ENCODE measurements at places on chromosomes 4 and X.
A peak's percentile ranks its signal among the peaks of the same experiment; 100 is the strongest.

- DNase-seq = no peak
Observed at GRCh38 chrX:48903290-48903689, 5.6 kb downstream of the PQBP1 start.

GRCh38 chr4:182832352-182833120 is 84.7 kb downstream of the DCTD start:
- DNase-seq = no peak

DNA sequence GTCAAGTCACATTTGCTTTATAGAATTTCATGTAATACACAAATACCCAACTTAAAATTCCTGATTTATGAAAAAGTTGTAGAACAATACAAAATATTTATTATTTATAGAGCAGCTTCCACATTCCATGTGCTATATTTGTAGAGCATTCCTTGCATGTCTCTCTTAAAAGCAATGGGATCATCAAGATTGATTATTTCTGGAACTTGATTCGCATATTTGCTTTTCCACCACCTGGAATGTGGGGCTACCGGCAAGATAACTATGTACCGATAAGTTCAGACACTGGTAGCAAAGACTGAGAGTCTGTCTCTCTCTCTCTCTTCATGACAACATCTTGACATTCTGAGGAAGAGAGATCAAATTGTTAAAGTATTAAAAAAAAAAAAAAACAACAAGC is 59.3 kb downstream of the MAPK10 start:
- no peak for DNase-seq

GRCh38 chr4:25013756-25014661 is 16.7 kb downstream of the LGI2 start:
- DNase-seq = no peak

- no peak for DNase-seq
Observed at GRCh38 chr4:59247032-59247431, 1953.1 kb upstream of the ADGRL3 start.

DNA sequence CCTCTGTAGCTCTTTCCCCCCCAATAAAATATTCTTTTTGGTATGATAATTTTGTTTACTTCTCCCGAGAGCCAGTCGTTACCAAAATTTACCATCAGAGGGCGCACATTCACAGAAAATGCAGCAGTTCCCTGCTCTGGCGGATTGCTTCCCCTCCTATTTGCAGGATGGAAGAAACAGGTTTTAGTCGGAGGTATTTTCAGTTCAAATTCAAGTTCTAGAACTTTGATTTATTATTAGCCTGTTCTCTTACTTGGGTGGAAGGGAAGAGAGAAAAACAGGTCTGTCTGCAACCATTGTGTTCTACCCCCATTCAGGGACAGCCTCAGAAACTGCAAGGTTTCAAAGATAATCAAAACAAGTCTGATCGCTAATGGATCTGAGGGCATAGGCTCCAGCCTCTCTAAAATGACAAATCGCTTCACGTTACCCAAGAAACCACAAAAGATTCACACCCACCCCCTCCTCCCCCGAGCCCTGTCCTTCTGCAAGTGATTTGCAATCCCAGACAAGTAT is 263.8 kb upstream of the RPS6KA3 start:
- peak; percentile 47 for DNase-seq

DNA sequence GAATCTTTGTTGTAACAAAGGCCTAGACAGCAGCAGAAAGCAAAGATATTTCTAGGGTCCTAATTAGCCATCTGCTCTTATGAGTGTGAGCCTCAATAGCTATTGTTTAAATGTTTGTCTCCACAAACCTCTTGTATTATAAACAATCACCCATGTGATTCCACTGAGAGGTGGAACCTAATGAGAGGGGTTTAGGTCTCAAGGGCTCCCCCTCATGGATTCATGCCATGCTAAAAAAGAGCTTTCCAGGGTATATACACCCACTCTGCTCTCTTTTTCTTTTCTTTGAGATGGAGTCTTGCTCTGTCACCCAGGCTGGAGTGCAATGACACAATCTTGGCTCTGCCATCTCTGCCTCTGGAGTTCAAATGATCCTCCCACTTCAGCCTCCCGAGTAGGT is 42.1 kb downstream of the TRIM61 start:
- DNase-seq = no peak

DNA sequence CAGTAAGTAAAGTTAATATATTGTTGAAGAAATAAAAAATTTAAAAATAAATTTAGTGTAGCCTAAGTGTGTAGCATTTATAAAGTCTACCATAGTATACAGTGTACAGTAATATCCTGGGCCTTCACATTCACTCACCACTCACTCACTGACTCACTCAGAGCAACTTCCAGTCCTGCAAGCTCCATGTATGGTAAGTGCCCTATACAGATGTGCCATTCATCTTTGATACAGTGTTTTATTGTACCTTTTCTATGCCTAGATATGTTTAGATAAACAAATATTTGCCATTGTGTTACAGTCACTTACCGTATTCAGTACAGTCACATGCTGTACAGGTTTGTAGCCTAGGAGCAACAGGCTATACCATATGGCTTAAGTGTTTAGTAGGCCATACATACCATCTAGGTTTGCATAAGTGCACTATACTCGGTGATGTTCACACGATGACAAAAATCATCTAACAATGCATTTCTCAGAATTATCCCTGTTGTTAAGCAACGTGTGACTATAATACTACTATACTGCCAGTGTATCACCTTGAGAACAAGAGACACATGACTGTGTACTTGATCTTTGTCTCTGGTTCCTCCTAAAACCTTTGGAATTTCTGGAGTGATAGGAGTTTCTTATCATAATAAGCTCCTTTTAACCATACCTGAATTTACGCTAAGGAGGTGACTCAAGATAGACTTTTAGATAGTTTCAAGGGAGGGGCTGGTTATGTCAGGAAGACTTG is 25.8 kb upstream of the SEPTIN11 start:
- no peak for DNase-seq

GRCh38 chr4:142402900-142403299 is 443.2 kb downstream of the INPP4B start:
- peak; percentile 7 for DNase-seq

- peak; percentile 24 for DNase-seq
Observed at GRCh38 chr4:168498251-168498650, 1.4 kb downstream of the PALLD start.

- no peak for DNase-seq
Observed at GRCh38 chr4:174859904-174860303, 30.9 kb upstream of the GLRA3 start.

- no peak for DNase-seq
Observed at GRCh38 chrX:51047950-51048349, 137.4 kb downstream of the BMP15 start.

Measured in suppressor macrophage (primary cell).